CD4-positive, alpha-beta T cell (primary cell): ENCODE measurements at places on chromosomes 1 and 21.

DNA sequence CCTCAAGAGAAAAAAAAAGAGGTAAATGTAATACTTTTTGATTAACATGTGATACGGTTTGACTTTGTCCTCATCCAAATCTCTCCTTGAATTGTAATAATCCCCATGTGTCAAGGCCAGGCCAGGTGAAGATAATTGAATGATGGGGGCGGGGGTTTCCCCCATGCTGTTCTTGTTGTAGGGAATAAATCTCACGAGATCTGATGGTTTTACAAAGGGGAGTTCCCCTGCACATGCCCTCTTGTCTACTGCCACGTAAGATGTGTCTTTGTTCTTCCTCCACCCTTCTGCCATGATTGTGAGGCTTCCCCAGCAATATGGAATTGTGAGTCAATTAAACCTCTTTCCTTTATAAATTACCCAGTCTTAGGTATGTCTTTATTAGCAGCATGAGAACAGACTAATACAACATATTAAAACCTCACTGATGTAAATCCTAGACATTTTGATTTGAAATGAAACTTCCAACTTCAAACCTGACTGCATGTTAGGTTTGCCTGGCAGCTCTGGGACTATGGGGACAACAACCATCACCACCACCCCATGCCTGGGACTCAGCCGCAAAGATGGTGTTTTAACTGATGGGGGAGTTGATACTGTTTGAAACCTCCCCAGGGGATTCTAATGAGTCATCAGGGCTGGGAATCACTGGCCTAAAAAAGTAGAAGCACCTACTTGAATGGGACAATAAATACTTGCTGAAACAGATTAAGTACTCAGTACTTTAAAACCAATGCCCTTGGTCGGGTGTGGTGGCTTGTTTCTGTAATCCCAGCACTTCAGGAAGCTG lies 32.8 kb upstream of the BACH1 start:
- DNase-seq, result peak; percentile 29

DNA sequence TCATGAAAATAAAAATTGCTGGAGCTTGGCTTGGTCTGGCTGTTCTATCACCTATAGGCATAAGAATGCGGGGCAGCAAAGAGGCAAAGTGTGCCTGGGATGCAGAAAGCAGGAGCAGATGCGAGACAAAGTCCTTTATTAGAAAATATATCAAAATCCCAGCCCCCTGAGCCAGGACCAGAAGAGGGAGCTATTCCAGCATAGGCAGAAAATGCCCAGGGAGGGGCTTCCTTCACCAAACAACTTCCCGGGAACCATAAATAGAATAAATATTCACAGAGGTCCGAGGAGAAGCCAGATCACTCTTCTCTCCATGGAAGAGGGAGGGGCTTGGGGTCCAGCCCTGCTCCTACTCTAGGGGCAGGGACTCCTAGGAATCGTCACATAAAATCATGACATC lies 5.0 kb downstream of the PPOX start:
- no peak for DNase-seq

DNA sequence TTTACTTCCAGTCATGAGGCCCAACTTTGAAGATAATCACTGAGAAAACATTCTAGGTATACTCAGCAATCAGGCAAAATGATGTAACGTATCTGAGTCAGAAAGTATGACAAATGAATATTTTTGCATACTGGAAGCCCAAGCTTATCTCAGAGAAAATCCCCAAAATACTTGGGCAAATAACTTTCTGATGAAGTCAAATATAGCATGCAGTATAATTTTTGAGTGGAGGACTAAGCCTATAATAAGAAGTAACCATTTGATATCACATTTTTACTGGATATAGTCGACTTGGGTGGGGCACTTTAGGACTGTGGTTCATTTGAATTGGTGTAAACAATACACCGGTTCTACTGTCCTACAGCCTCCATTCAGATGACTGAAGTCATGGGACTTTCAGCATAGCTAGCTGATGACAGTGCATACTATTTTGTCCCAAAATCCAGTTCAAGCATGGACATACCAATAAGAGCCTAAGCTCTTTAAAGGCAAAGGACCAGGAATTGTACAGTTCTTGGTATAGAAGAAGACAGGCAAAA lies 2.3 kb upstream of the GADD45A start:
- no peak for DNase-seq

- peak; percentile 37 for DNase-seq
These were observed 167.7 kb upstream of the CSF3R start for GRCh38 chr1:36650200-36651065.

GRCh38 chr1:6396998-6397397 lies 3.4 kb upstream of the ACOT7 start:
- DNase-seq, result no peak

GRCh38 chr1:32920833-32921232 lies 19.6 kb upstream of the TMEM54 start:
- no peak for DNase-seq

- DNase-seq, result no peak
These were observed 1.8 kb downstream of the TXNIP start for GRCh38 chr1:145994391-145995120.

GRCh38 chr1:8589571-8589970 lies 227.9 kb downstream of the RERE start:
- DNase-seq, result no peak

GRCh38 chr1:232553050-232553754 lies 76.7 kb downstream of the SIPA1L2 start:
- DNase-seq, result no peak

DNA sequence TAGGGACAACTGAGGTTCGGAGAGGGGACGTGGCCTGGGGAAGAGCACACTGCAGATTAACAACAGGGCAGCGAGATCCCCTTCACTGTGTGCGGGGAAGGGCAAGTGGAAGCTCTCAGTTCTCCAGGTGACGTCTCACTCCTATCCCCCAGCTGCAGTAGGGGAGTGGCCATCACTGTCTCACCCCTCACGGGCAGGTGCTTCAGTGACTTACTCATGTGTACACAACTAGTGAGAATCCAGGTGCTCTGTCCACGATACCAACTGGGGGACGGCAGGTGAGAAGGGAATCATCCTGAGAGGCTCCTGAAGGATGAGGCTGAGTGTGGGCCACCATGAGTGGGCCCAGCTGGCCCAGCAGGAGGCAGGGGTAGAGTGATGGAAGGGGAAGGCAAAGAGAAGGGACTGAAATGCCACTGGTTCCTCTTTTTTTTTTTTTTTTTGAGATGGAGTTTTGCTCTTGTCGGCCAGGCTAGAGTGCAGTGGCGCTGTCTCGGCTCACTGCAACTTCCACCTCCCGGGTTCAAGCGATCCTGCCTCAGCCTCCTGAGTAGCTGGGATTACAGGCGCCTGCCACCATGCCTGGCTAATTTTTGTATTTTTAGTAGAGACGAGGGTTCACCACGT lies 25.9 kb downstream of the RHBG start:
- DNase-seq, result no peak

GRCh38 chr21:31514598-31514997 lies 144.9 kb upstream of the SOD1 start:
- no peak for DNase-seq

DNA sequence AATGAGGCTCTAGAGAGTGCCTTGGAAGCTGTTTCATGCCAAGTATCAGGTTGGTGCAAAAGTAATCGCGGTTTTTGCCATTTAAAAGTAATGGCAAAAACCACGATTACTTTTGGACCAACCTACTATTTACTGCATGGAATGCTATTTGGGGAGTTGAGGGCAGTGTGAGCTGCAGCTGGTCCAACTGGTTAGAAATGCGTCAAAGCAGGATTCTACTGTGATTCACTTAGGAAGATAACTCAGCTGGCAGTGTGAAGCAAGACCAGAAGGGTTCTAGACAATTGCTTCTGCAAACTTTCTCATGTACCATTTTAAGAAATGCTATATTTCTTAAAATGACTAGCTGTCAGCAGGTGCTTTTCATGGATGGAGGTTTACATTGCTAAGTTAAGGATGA lies 21.2 kb upstream of the PLA2G2C start:
- DNase-seq, result no peak

DNA sequence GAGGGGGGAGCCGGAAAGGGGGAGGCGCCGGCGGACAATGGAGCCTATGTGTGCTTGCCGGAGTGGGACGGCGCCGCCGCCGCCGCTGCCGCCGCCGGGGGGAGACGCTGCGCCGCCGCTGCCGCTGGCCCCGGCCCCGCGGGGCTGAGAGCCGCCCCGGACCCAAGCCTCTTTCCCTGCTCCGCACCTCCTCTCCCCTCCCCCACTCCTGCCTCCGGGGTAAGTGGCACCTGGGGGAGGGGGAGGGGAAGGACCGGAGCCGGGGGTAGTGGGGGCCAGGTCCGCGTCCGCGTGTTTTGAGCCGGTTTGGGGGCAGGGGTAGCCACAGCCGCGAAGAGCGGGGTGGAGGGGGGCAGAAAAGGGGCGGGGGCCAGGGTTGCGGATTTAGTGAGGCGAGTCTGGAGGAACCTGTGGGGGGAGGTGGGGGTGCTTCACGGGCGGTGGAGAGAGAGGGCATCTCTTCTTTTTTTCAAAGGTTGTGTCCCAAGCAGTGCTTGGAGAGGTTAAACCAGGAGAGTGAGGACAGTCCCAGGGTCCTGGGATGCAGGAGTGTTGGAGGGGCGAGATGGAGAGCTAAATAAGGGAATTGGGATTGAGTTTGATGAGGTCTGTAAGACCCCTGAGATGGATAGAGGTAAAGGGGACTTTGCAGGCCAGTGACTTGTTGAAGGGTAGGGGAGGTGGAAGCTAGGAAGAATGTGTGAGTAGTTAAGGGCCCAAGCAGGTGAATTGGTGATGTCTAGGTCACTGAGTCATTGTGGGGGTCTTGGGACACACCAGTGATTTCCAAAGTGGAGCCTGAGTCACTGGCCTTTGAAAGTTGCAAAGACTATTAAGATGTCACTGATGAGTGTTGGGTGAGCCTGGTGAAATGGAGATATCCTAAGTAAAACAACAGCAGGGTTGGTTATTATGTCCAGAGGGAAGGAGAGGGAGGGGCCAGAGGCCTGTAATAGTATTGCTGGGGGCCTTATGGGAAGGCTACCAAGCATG lies 59.1 kb downstream of the BCL9 start:
- DNase-seq, result no peak

DNA sequence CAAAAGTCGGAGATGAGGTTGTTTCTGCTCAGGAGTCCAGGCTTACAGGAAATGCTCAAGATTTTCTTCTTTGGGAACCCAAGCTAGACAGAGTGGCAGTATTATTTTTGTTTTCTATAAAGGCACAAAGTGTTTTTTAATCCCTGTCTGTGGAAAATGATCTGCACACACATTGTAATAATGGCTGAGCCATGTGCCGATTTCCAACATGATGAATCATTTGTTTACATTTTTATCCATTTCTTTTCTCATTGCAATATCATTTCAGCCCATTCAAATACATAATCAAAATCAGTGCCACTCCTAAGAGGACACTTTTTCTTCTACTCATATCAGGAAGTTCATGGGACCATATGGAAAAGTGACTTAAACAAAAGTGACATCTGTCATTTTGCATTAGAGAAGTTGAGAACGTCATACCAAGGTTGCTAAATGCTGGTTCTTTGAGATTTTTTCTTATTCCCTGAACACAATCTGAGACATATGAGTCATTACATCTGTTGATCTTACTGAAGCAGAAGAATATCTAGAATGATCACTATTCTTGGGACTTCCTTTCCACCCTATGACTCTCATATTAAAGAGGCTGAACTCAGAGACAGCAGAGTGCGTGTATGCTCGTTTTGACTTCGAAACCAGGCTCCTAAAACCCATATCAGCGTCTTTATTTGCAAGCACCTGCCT lies 44.9 kb downstream of the ACTA1 start:
- no peak for DNase-seq

DNA sequence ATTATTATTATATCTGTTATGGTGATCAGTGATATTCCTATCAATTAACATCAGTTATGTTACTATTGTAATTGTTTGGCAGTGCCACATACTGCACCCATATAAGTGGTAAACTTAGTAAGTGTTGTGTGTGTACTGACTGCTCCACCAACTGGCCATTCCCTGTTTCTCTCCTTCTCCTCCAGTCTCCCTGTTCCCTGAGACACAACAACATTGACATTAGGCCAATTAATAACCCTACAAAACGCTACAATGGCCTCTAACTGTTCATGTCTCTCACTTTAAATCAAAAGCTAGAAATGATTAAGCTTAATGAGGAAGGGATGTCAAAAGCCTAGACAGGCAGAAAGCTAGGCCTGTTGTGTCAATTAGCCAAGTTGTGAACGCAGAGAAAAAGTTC lies 6.6 kb upstream of the THRAP3 start:
- DNase-seq, result no peak
